Neuronal stem cell (in vitro differentiated cells): ENCODE measurements at places on chromosomes 5 and 9.

DNA sequence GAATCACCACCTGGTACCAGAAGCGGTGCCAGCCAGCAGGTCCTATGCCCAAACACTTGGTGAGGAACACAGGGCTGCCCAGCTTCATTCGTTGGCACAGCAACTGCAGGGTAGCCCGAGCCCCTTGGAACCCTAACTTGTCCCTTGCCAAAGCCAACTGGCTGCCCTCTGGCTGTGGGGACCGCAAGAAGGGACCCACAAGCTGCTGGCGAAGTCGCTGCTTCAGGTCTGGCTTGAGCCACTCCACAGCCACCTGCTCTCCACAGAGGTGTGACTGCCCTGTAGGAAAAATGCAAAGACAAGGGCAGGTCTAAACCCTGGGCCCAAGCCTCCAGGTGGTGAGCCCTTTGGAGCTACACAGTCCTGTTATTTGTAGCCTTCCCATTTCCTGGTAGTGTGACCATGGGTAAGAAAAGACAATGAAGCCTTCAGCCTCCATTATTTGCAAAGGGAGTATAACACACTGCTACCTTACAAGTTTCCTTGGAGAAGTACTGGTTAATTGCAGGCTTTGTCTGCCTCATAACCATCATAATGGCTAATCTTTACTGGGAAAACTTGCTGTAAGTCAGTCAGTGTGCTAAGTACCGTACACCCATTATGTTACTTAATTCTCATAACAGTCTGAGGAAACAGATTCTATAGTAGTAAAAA lies 1.8 kb downstream of the DND1 start:
- no peak for DNase-seq

- no peak for DNase-seq
Observed at GRCh38 chr5:168186289-168187074, 105.0 kb upstream of the WWC1 start.

DNA sequence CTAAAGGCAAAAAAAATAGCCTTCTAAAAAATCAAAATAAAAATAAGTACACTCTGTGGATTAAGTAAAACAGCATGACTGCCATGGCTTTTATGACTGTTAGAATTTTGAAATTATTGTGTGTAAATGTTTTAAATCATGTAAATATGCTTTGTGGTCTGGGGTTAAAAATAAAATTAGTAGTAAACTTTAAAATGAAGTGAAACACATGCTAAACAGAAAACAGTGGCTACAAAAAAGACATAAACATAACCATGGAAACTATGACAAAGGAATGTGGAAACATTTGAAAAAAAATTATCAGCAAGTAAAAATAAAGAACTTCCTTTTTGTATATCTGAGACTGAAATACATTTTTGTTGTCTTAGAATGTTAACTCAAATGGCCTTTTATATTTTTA lies 134.5 kb upstream of the SPEF2 start:
- DNase-seq, result no peak

DNA sequence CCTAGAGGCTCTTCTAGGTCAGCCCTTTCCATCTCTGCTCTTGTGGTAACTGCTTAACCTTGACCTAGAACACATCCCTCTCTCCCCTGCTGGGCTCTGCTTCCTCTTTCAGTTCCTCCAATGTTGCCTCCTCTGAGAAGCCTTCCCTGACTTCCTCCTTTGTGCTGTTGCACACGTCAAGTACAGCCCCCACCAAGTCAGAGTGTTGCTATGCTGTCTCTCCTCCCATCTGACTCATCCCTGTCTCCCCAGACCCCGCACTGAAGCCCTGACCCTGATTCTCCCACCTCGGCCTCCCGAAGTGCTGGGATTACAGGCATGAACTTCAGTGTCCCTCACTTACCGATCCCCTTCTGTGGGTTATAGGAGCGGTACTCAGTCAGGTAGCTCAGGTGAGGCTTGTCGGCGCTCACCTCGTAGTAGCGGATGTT lies 10.4 kb upstream of the TRIM14 start:
- no peak for DNase-seq

DNA sequence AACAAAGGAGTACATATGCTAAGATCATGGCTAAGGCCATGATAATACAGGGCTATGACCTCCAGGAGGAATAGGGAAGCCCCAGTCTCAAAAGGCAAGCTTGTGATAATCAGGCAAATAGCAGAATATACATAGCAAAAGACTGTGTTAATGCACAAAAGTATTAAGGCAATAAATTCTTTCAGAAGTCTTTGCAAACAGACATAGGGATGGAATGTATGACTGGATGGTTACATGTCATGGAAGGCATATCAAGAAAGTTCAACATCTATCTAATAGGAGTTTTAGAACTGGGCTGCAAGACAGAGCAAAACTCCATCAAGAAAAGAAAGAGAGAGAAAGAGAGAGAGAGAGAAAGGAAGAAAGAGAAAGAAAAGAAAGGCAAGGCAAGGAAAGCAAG lies 264.5 kb upstream of the CDH6 start:
- DNase-seq, result no peak

GRCh38 chr5:95081500-95081960 lies 203.4 kb downstream of the MCTP1 start:
- peak; percentile 4 for DNase-seq

- no peak for DNase-seq
Observed at GRCh38 chr9:105346273-105346672, 101.6 kb upstream of the FSD1L start.

DNA sequence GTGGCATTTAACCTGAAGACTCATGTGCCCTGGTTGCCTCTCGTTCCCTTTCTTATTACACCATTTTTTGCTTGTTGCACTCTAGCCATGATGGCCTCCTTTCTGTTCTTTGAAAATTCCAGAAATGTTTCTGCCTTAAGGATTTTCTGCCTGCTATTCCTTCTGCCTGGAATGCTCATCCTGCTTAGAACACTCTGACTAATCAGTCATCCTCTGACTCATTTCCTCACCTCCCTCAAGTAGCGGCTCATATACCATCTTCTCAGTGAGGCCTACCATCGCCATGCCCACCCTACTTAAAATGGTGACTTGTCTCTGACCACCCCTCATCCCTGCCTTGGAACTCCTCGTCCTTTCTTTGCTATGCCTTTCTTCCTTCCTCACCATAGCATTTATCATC lies 68.8 kb downstream of the KIF4B start:
- no peak for DNase-seq

DNA sequence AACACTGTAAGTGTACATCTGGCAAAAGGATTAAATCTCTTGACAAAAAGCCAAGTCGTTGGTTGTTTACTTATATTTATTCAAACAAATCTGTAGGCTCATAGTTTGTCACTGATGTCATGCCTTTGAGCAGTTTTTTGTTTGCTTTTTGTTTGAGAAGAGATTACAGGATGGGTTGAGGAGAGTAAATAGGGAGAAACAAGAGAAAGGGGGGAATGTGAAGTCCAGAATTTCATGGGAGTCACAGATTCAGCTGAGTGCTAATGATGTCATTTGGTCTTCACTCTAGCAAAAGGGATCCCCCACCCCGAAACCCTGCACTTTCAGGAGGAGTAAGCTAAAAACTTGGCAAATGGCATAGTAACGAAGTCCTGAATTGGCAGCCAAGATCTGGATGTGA lies 337.4 kb downstream of the GLIS3 start:
- no peak for DNase-seq

GRCh38 chr5:36701085-36701698 lies 94.8 kb downstream of the SLC1A3 start:
- no peak for DNase-seq

DNA sequence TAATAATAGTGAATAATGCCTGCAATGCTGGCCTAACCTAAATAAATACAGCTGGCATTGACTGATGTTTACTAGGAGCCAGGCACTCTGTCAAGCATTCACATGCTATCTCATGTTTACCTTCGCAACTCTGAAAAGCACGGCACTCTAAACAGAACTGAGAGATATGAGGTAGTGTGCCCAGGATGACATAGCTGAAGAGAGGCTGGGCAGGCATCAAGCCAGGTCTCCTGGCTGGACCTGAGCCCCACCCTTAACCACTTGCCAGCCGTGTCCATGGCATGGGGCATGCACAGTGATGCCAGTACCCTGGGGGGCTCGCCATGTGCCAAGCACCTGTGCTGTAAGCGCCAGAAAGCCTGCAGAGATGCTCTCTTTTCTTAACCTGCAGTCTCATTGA lies 119.4 kb upstream of the MVB12B start:
- DNase-seq, result no peak

- DNase-seq, result no peak
Observed at GRCh38 chr5:52786949-52787599, 642 bp upstream of the ITGA1 start.

GRCh38 chr5:39586185-39586584 lies 161.4 kb upstream of the DAB2 start:
- DNase-seq, result no peak

DNA sequence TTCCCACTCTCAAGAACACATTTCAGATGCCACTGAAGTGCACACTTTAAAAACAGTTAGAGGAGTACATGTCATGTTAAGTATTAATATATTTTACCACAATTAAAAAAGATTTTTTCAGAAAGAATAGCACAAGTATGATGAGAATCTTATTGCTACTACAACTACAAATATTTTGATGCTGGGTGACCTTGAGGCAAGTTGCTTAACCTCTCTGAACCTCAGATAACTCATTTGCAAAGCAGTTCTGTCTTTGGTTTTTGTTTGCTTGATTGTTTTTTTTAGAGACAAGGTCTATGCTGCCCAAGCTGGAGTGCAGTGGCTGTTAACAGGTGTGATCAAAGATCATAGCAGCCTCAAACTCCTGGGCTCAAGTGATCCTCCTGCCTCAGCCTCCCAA lies 13.7 kb upstream of the EBF1 start:
- no peak for DNase-seq

DNA sequence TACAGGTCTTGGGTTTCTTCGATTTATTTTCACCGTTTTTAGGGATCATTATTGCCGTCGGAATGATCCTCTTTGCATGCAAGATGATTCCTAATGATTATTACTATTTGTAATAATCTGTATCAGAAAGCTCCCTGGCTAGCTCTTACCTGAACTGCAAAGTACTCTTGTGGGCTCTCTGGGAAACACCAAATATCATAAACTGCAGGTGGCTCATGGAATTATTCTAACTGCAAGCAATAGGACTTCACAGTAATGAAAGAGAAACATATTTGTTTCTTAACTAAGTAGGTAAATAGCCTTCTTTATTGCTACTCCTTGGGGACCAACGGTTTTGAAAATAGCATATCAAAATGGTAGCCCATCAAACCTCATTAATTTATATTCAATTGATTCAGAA lies 219.4 kb downstream of the NFIB start:
- no peak for DNase-seq

GRCh38 chr5:55324815-55325418 lies 17.1 kb downstream of the MTREX start:
- no peak for DNase-seq

DNA sequence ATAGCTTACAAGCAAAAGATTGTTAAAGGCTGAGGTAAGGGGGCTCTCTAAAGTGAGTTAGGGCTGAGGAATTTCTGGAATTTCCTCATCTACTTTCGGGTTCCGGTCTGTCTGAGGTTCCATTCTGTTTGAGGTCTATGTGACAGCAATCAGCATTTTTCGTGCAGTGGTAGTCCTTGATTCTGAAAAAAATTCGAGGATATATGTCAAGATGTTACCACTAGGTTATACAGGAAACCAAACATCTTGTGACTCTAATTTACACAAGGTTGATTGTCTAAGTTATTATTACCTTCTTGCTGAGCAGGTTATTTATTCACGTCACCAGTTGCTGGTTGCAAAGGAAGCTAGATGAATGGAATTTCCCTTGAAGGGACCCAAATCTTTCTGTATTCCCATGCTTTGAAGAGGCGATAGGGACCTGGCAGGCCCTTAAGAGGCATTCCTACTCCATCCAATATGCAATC lies 35.2 kb downstream of the RLN2 start:
- no peak for DNase-seq

- peak; percentile 33 for DNase-seq
Observed at GRCh38 chr9:2745560-2746380, 28.5 kb downstream of the KCNV2 start.

GRCh38 chr9:116165912-116166311 lies 12.3 kb downstream of the PAPPA start:
- no peak for DNase-seq

DNA sequence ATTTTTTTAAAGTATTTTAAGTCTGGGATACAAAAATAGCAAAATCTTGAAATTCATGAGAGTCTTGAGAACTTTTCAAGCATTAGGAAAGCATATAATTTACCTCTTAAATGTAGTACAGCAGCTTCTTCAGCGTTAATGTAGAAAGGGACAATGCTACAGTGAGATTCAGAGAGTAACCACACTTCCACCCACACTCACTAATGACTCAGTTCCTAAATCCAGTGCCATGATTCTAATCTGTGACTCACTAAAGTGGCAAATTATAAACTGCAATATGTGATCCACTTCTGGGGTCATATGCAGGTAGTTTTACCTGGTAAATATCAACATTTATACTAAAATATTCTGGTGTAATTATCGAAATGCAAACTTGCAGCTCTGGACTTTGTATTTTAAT lies 434.5 kb upstream of the TUSC1 start:
- no peak for DNase-seq

- no peak for DNase-seq
Observed at GRCh38 chr5:77492653-77493000, 511 bp upstream of the WDR41 start.

- DNase-seq, result no peak
Observed at GRCh38 chr5:56006094-56006493, 11.3 kb upstream of the IL6ST start.

DNA sequence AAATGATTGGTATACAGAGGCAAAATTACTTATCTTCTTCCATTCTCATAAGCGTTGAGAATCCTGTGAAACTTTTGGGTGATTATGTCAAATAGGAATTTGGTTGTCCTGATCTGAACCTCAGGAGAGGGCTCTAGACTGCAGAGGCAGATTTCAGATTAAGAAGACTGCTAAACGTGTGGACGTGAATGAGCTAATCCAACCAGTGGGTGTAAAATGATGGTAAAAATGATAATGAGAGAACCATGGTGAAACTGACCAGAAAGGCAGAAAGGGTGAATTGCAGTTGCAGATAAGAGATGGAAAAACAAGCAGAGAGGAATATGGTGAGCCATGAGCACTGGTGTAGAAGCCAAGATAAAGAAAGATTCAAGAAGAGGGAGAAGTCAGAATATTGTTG lies 1200.2 kb upstream of the CDH6 start:
- no peak for DNase-seq

GRCh38 chr5:124740991-124741583 lies 5.4 kb downstream of the ZNF608 start:
- DNase-seq, result no peak

- no peak for DNase-seq
Observed at GRCh38 chr9:26566141-26566540, 326.5 kb downstream of the CAAP1 start.

GRCh38 chr9:36632892-36633291 lies 60.2 kb downstream of the MELK start:
- DNase-seq, result no peak

GRCh38 chr9:128610897-128611296 lies 45.8 kb downstream of the DYNC2I2 start:
- DNase-seq, result no peak

- DNase-seq, result peak; percentile 8
Observed at GRCh38 chr9:87263291-87263690, 234.4 kb upstream of the DAPK1 start.

GRCh38 chr5:167156446-167156845 lies 1135.0 kb upstream of the WWC1 start:
- no peak for DNase-seq
